Progenitor cell of endocrine pancreas (in vitro differentiated cells): ENCODE measurements at places on chromosomes 5 and 9.

GRCh38 chr5:64939772-64940510 lies 171.2 kb downstream of the CWC27 start:
- no peak for DNase-seq

DNA sequence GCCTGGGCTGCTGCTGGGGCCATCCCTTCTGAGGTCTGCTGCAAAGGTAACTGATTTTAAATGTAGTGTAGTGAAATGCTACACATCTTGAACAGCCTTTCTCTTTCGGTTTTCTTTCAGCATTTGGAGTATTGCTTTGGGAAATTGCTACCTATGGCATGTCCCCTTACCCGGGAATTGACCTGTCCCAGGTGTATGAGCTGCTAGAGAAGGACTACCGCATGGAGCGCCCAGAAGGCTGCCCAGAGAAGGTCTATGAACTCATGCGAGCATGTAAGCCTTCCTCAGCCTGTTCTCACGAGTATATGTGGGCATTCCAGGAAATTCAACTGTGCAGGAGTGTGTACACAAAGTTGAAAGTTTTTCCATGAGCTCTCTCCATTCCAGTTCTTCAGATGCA lies 18.3 kb downstream of the QRFP start:
- no peak for DNase-seq

DNA sequence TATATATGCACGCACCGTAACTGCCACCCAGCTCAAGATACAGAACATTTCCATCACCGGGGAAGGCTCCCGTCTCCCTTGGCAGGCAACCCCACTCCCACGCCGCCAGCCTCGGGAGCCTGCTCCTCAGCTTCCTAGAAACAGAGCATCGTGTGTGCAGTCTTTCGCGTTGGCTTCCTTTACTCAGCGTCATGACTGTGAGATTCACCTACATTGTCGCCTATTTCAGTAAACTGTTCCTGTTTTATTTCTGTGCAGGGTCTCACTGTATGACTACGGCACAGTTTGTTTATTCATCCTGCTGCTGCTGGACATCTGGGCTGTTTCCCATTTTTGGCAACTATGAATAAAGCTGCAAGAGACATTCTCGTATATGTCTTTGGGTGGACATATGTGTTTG lies 90.7 kb downstream of the STK10 start:
- DNase-seq: no peak

- no peak for DNase-seq
Observed at GRCh38 chr5:163563880-163564279, 58.5 kb downstream of the MAT2B start.

- DNase-seq: no peak
Observed at GRCh38 chr5:126233256-126233655, 190.0 kb upstream of the GRAMD2B start.

DNA sequence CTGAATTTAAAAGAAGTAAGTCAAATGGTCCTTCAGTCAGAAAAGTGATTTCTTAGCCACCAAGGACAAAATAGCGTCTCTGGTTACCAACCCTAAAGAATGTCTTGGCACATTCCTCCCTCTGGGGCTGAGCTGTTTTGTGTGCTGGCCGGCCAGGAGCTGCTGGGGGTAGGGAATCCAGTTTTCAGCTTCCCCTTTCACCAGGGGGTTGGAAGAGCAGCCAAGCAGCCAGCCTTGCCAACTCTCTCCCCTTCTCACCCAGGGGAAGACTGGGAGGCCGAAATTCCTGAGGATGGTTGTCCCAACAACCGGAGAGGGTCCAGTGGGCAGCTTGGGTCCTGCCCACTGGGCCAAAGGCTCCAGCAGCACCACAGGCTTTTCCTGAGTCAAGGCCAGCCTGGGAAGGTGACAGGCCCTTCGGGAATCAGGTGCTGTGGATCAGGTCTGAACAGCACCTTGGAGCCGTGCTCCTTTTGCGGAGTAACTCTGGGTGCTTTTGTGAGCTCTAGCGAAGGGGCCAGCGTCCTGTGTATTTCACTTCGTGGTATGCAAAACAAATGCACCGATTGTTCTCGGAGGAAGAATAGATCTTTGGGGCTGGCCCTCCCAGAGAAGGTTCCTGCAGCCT lies 4.2 kb downstream of the WWC1 start:
- DNase-seq: peak; percentile 48

DNA sequence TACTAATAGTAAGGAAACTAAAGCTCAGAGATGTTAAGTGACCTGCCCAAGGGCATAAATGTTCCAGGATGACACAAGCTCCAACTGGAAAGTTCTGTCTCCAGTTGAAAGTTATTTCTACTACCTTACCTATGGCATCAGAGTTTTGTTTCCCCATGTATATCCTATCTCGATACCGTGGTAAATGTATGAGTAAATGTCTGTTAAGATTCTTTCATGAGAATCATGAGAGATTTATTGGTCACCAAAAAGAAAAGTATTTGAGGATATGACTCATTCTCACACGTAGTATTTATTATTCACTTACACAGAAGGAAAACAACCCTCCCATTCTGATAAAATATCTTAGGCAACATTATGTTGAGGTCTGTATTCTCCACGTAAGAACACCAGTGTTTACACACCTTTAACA lies 11.1 kb upstream of the SHOC1 start:
- DNase-seq: no peak

- DNase-seq: no peak
Observed at GRCh38 chr5:137090721-137091120, 408.4 kb downstream of the SPOCK1 start.

- no peak for DNase-seq
Observed at GRCh38 chr9:123138163-123138562, 104.7 kb downstream of the GPR21 start.

- peak; percentile 33 for DNase-seq
Observed at GRCh38 chr5:179558932-179559283, 8.6 kb downstream of the RUFY1 start.

DNA sequence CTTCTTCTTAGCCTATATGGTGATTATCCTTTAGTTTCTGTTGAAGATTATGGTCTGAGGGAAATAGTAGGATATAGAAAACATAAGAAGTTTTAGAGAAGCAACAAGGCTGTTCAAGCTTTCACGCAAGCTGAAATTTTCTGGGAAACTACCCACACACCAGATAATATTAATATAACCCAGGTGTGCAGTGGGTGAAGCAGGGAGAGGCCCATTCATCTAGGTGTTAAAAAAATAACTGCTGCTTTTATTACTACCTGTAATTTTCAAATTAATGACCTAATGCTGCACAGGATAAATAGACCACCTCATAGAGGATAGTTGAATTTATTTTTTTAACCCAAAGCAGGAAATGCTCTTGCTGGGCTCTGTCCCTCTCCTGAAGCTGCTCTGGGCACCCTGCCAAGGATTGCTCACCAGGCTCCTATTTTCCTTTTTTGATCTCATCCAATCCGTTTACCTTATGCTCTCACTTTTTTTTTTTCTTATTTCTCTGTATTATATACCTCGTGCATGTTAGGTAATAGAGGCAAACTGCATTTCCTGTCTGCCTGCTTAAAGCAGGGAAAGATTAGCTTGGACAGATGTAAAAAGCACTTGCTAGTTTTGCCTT lies 124.3 kb upstream of the SLC12A2 start:
- no peak for DNase-seq

GRCh38 chr5:175854231-175855040 lies 16.9 kb upstream of the CPLX2 start:
- no peak for DNase-seq

GRCh38 chr5:172901012-172901780 lies 58.0 kb upstream of the RPL26L1 start:
- no peak for DNase-seq

GRCh38 chr5:126969548-126969947 lies 60.8 kb downstream of the MARCHF3 start:
- no peak for DNase-seq

GRCh38 chr9:122807271-122807900 lies 7.5 kb downstream of the OR1K1 start:
- DNase-seq: no peak

- DNase-seq: no peak
Observed at GRCh38 chr9:92146610-92147009, 31.4 kb upstream of the SPTLC1 start.

DNA sequence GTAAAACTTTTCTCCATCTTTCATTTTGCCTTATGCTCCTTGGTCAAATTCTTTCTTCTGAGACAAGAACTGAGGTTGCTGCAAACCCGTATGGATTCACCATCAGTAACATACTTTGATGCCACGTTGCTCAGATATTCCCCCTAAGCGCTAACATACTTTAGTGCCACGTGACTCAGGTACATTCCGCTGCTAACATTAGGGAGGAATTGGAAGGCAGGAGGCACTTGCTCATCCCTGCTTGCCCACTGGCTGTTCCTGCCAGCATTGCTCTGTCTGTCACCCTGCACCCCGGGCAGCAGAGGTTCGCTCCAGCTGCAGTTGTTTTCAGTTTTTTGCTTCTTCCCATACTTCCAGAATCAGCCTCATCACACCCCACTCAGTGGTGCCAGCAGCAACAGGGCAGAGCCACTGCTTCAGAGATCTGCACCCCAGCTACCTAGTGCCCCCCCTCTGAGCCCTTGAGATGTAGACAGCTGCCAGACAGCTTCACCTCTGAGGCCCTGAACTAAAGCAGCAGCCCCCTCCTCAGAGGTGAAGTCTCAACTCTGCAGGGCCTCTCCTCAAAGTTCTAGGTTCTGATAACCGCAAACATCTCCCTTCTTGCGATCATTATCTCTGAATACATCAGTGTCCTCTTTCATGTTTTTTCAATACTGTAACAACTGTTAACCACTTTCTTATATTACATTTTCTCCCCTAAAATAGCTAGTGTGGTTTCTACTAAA lies 228.0 kb upstream of the KIF2A start:
- no peak for DNase-seq

DNA sequence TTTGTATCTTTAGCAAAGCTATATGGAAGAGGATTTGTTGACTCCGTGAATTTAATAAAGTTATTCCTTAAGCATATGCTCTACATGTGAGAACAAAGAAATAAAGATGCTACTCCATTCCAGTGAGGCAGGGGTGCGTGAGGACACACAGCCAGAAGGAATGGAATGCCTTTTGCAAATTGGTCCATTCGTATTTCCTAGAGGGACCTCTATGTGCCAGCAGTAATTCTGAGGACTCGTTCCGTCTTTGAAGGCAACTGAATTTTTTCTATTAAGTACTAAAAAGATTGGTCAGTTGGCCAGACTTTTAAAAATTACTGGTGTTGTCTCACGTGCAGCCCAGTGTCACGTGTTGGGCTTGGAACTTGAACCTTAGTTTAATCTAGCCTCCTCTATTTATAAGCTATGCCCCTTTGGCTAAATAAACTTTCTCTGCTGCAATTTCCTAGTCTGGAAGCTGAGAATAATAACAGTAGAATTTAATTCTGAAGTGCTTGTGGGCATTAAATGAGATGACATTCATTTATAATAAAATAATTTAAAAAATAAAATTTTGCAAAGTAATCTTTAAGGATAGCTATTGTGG lies 13.9 kb downstream of the RAI14 start:
- DNase-seq: no peak

- DNase-seq: no peak
Observed at GRCh38 chr5:57360871-57361270, 121.7 kb downstream of the ACTBL2 start.

- no peak for DNase-seq
Observed at GRCh38 chr5:73499756-73500155, 1.5 kb downstream of the BTF3 start.

DNA sequence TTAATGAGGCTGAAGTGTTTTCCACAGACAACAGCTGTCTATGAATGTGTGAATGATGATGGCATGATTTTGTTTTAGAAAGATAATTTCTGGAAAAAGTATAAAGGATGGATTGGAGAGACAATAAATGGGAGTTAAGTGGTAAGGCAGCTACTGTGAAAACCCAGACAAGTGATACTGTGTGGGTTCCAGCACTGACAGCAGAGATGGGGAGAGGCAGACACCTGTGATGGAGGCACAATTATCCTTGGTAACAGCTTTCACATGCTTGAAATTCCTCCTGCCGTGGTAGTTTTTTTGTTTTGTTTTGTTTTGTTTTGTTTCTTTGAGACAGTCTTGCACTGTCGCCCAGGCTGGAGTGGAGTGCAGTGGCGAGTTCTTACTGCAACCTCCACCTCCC lies 189.3 kb downstream of the DEPDC1B start:
- DNase-seq: no peak

DNA sequence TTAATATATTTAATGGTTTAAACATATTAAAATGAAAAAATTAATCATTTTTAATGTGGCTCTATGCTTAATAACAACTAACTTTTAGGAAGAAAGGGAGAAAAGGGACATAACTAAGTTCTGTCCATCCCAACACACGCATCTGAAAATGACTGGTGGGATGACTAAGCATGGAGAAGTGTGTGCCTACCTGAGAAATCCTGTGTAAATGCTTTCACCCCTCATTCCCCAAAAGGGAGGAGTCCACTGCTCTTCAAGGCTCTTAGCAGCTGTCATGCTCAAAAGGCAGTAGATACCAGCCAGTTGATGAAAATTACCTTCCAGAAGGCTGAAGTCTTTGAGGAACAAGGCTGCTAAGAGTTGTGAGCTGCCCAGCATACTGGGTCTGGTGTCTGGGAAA lies 130.9 kb downstream of the NFIB start:
- no peak for DNase-seq
